Occipital lobe (tissue), 3 donors: ENCODE measurements at places on chromosomes 7 and 10.

- DNase-seq, result no peak
Measured at GRCh38 chr7:155962191-155962967, 150.1 kb upstream of the SHH start.

DNA sequence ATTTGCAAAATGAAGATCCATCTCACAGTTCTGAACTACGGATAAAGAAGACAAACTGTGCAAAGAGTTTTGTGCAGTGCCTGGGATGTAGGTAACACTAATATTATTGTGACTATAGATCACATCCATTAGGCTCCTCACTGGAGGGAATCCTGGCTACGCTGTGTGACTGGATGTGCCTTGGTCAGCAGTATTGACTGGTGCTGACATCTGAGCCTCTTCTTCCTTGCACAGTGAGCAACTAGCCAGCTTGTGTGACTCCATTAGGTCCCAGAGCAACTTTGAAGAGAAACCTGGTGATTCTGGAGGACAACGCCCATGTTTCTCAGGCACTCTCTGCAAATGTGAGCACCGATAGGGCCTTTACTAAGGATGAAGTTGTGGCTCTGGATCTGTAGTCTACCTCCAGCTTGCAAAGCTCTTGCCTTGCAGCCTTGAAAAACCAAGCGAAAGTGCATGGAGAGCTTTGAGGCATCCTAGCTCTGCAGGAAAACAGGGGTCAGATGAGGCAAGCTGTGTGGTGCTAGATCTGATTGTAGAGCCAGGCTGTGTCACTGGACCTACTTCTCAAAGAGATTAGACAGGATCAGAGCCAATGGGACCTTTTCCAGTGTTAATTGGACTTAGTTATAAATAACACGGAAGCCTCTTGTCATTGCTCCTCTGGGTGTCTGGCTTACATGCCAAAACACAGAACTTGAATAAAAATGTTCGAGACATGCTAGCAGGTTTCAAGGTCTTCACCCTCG is 303.6 kb upstream of the LYZL1 start:
- DNase-seq, result no peak

DNA sequence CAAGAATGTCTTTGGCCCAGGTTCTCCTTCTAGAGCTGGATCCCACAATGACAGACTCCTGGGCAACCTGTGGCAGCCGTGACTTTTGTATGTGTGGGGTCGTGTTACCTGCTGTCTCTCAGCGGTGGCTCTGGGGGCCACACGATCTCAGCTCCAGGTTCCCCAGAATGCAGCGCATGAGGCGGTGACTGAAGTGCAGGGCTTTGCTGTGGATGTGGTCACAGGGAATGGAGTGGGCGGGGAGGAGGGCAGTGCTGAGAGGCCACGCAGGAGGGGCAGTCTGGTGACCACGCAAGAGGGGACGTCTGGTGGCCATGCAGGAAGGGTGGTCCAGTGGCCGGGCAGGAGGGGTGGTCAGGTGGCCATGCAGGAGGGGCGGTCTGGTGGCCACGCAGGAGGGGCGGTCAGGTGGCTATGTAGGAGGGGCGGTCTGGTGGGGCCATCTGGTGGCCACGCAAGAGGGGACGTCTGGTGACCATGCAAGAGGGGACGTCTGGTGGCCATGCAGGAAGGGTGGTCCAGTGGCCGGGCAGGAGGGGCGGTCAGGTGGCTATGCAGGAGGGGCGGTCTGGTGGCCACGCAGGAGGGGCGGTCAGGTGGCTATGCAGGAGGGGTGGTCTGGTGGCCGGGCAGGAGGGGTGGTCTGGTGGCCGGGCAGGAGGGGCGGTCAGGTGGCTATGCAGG is 112.7 kb downstream of the ACTR3B start:
- DNase-seq, result no peak

DNA sequence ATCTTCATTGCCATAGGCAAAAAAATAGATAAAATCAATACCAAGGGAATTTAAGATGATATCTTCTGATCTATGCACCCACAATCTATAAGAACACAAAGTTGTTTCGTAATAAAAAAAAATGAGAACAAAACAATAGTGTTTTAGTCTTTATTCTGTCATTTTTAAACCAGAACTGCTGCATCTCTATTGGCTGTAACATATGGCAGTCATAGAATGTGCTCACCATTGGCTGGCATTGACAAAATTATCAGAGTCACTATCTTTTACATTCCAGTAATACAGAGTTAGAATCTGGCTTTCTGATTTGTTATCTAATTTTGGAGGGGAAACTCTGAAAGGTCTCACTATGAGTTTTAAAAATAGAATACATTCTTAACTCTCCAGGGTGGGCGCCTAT is 138.6 kb upstream of the CCDC6 start:
- no peak for DNase-seq

GRCh38 chr10:95635319-95635733 is 21.2 kb downstream of the ALDH18A1 start:
- no peak for DNase-seq
